ENCODE measurements at places on chromosomes 5 and 9.

DNA sequence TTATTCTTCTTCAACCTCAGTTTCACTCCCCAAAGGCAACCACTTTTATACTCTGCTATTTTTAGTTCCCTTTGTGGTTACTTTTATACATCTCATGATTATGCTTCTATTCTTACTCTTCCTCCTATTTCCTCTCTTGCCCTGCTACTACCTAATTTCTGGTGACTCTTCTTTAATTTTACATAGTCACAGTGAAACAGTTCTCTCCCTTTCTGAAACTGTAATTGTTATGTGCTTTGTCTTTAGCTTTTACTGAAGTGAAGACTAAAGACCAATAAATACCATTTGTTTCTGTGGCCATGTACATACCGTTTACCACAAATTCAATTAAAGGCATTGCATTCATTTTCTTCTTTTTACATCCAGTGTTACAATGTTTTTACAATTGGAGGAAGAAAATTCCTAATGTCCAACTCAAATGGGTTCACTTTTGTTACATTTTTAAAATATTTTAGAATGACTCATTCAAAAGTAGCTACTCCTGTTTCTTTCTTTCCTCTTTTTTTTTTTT lies 410.6 kb downstream of the PSAT1 start:
- H3K27me3 ChIP-seq: peaks cover 7% of the 10 kb centered on the region
- H3K27ac ChIP-seq: peak overlapping the region; percentile 10
- no peak for DNase-seq

- H3K4me3 ChIP-seq: no peak overlapping the region
- H3K36me3 ChIP-seq: peaks cover 10% of the 10 kb centered on the region
- peaks cover 6% of the 10 kb centered on the region for H3K4me1 ChIP-seq
- DNase-seq: no peak
- no peak overlapping the region for H3K27ac ChIP-seq
- no peaks in the 10 kb centered on the region for H3K27me3 ChIP-seq
Measured at GRCh38 chr9:105510024-105510423, 47.9 kb upstream of the FKTN start.

- no peak for DNase-seq
- H3K4me1 ChIP-seq: no peaks in the 10 kb centered on the region
- H3K4me3 ChIP-seq: no peak overlapping the region
- no peak overlapping the region for H3K27ac ChIP-seq
- no peaks in the 10 kb centered on the region for H3K36me3 ChIP-seq
Measured at GRCh38 chr9:134689321-134690181, 47.9 kb downstream of the COL5A1 start.

DNA sequence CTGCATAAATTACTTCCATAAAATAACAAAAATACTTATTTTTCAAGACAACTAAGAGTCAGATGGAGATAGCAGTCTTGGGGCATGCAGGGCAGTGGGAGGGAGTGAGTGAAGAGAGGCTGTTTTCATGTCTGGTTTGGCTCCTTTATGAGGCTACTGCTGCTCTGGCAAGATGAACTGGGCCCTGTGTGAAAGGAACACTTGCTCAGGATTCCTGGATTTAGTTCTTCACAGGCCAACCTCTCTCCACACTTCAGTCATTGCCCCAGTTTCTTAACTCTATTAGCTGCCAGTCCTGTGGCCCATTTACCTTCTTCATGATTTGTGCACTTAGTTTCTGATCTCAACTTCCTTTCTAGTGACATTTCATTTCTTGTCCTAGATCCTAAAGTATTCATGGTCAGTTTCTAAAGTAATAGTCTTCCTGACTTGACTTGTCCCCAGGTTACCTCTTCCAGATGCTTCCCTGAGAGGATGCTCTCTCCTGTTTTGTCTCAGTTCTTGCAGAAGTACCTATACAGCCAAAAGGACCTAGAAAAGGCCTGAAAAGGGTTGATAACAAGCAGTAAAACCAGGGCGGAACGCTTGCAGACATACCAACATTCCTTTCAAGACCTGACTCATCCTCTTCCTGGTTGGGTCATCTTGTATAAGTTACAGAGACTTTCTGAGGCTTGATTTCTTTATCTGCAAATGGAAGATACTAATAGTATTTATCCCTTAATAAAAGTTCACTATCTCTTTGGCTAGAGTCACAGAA lies 77.0 kb upstream of the ZFAND5 start:
- peak overlapping the region; percentile 31 for H3K27ac ChIP-seq
- DNase-seq: no peak
- H3K27me3 ChIP-seq: no peaks in the 10 kb centered on the region
- peaks cover 31% of the 10 kb centered on the region for H3K4me1 ChIP-seq
- no peaks in the 10 kb centered on the region for H3K36me3 ChIP-seq

DNA sequence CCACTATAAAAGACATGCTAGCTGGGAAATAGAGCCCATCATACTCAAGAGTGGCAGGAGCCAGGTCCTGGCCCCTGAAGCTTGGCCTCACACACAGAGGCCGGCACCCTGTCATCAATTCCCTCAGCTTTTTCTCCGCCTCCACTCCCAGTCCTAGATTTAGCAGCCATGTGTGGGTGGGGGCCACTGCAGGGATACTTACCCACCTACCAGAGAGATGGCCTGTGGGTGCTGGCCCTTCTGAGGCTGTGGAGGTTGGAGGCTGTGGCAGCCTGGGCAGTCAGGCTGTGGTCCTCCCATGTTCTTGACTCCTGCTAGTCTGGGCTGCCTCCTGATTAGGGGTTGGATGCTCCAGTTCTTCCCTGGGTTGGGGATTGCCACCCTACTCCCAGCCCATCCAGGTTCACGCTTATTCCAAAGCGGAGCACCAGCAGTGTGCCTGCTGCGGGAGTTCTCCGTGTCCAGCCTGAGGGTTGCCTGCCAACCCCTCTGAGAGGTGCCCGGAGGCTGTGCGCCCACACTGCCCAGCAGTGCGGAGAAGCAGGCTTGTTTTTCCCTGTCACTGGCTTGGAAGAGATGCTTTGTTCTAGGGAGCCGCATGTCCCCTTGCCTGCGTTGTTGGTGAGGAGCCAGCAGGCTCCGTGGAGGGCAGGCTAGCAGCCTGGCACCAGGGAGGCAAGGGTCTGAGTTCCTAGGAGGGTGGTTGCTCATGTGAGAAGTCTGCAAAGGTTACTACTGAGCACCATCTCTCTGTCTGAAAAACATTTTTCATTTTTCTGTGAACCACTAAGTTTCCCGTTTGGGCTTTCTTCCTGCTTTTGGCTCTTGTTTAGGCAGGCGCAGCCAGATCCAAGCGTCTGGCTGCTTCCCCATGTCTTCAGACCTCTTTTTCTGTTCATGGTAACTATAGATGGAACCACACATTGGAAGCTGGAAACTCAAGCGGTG lies 7.5 kb downstream of the SLC22A5 start:
- no peaks in the 10 kb centered on the region for H3K27me3 ChIP-seq
- H3K4me1 ChIP-seq: peaks cover 11% of the 10 kb centered on the region
- H3K27ac ChIP-seq: peak overlapping the region; percentile 31
- DNase-seq: no peak

DNA sequence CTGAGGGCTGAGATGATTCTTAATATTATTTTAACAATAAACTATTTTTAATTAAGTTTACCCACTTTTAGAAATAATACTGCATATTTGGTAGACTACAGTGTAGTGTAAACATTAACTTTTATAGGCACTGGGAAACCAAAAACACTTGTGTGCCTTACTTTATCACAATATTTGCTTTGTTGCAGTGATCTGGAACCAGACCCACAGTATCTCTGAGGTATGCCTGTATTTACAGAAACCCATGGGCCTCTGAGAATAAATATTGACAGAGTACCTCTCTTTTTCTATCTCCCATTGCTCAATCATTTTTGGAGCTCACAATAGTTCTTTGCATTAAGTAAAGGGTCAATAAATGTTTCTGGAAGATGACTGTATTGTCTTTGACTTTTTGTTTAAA lies 73.3 kb downstream of the SLCO4C1 start:
- H3K4me3 ChIP-seq: no peak overlapping the region
- peaks cover 10% of the 10 kb centered on the region for H3K27me3 ChIP-seq
- H3K4me1 ChIP-seq: no peaks in the 10 kb centered on the region
- no peaks in the 10 kb centered on the region for H3K36me3 ChIP-seq
- no peak for DNase-seq
- no peak overlapping the region for H3K27ac ChIP-seq

DNA sequence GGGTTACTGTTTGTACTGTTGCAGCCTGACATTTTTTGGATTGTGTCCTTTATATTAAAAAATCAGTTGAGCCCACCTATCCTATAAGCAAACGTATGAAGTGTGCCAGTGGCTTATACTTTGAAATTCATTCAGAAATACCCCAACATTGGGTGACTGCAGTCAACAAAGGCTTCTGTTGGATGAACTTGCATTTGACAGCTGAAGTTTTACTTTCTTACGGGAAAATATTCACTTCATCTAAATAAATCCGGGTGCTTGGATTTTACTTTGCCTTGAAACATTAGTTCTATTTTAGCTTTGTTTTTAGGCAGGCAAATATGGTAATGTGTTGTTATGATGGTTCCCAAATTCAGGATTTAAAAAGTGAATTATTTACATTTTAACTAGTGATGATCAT lies 21.7 kb downstream of the EXOSC2 start:
- DNase-seq: no peak
- no peaks in the 10 kb centered on the region for H3K36me3 ChIP-seq
- peak overlapping the region; percentile 94 for H3K4me3 ChIP-seq
- H3K27ac ChIP-seq: no peak overlapping the region

DNA sequence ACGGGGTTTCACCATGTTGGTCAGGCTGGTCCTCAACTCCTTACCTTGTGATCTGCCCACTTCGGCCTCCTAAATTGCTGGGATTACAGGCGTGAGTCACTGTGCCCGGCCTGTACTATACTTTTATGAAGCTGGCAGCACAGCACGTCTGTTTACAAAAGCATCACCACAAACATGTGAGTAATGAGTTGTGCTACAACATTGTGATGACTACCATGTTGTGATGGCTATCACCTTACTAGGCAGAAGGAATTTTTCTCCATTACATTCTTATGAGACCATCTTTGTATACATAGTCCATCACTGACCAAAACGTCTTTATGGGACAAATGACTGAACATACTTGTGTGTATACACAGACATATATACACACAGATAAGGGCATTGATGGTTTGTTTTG lies 1019.0 kb downstream of the CDH18 start:
- H3K27me3 ChIP-seq: no peaks in the 10 kb centered on the region
- no peak for DNase-seq
- H3K4me3 ChIP-seq: no peak overlapping the region
- H3K36me3 ChIP-seq: no peaks in the 10 kb centered on the region
- no peak overlapping the region for H3K27ac ChIP-seq

DNA sequence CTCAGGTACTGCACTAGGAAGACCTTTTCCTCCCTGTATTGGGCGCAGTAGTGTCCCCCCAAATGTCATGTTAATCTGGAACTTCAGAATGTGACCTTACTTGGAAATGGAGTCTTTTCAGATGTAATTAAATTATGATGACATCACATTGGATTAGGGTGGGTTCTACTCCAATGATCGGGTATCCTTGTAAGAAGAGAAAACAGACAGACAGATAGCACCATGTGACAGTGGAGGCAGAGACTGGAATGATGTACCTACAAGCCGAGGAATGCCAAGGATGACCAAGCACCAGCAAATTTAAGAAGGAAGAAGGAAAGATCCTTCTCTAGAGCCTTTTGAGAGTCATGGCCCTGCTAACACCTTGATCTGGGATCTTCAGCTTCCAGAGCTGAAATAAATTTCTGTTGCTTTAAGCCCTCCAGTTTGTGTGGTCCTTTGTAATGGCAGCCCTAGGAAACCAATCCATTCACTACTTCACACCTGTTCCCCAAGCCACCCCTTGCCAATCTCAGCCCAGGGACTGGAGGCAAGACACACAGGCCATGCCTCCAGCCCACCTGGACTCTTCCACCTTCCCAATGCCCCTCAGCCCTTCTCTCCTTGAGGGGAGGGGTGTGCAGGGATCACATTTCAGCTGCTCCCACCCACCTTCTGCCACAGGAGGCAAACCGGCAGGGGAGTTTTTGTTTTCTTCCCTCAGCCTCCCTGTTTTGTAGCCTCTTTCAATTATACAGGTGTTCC lies 1.6 kb downstream of the CCNJL start:
- peaks cover 14% of the 10 kb centered on the region for H3K4me1 ChIP-seq
- peaks cover 59% of the 10 kb centered on the region for H3K27me3 ChIP-seq
- H3K27ac ChIP-seq: no peak overlapping the region
- DNase-seq: no peak
- H3K4me3 ChIP-seq: no peak overlapping the region
